ENCODE measurements at places on chromosomes 3 and 15.

DNA sequence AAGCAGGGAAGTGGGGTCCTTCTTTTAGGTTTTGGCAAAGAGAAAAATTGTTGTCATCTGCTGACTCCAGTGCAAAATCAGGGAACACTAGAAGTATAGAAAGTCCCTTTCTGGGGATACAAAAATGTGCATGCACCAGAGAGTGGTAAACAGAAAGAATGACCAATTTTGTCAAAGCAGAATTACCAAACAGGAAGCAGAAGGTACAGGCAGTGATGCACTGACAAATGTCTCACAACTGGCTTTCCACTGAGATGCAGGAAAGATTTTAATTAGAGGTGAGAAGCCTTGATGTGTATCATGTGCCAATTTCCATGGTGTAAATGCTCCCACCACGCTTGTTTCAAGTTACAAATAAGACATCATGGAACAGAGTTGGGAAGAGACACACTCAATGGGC lies 66.0 kb downstream of the TRIM69 start:
- DNase-seq = no peak

DNA sequence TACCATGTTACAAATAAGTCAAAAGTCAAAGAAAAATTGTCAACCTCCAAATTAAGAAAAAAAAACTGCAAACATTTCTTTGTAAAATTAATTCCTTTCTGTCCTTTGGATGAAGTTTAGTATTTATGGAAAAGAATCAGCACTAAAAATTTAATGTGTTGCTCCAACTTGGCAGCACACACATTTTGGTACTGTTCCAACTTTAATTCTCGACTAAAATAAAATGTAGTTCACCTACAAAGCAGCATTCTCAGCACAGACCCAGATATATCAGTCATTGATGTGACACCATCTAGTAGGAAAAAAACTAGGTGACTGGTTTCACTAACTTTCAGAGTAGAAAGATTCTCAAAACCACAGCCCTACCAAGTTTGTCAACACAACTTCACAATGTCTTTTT lies 131.7 kb upstream of the ROBO2 start:
- DNase-seq = no peak

DNA sequence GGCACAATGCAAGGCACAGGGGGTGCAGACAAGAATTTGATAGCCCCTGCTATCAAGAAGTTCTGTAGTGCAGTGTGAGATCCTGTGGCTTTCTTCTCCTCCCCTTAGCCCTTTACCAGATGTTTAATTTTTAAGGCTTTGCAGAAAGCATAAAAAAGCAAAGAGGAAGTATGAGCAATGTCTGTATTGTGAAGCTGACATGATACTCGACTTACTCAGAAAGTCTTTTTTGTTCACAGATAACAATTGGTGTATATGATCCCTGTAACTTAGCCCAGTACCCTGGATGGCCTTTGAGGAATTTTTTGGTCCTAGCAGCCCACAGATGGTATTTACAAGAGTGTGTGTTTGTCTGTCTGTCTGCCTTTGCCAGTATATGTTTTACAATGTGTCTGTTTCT lies 58.9 kb downstream of the ATG7 start:
- no peak for DNase-seq

- no peak for DNase-seq
Observed at GRCh38 chr15:58241872-58242271, 103.7 kb downstream of the AQP9 start.

DNA sequence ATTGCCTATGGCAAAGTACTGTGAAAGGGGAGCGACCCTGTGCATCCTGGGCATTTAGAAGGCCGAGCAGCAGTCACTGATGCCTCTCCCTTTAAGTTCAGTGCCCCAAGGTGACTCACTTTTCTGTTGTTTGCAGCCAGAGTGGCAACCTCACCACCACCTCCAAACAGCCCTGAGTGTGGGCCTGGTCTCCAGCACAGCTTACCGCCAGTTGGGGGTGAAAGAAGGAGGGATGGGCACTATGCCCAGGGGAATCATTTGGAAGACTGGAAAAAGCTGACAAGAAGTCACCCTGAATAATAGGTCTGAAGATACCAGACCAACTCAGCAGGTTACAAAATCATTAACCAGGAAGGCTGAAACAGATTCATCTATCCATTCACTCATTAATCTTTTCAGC lies 571.8 kb downstream of the EPHB1 start:
- DNase-seq = no peak

DNA sequence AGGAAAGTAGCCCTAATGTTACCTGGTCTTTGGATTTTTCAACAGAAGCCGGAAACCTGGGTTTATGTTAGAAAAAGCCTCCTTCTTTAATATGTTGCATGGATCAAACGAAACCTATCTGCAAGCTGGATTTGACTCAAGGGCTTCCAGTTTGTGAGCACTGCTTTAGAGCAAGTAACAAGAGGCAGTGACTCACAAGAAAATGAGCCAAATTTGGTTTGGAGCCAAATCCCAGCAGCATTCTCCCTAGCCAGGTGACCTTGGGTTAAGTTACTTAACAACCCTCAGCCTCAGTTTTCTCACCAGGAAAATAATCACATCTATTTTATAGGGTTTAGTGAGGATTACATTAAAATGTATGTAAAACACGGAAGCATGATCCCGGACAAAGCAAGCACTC lies 215.2 kb upstream of the PRICKLE2 start:
- DNase-seq = peak; percentile 82

DNA sequence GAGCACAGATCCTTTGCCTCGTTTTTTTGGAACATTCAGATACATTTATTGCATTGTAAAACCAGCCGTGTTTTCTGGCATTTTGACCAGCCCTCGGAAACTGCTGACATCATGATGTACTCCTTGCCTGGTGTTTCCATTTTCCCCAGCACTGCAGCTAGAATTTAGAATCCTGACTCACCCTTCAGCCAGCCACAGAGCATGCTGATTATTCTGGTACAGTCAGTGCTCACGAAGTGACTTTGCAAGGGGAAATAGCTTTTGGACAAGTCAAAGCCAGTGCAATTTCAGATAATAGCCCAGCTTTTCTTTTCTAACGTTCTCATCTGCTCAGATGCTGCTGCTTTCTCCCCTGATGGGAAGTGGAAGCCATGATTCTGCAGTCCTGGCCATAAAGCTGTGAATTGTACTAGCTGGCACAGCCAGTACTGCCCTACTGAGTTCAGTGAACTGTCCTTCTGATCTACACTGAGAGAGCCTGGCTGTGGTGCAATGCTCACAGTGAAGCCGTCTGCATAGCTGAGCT lies 12.1 kb upstream of the CNBP start:
- DNase-seq = peak; percentile 96

DNA sequence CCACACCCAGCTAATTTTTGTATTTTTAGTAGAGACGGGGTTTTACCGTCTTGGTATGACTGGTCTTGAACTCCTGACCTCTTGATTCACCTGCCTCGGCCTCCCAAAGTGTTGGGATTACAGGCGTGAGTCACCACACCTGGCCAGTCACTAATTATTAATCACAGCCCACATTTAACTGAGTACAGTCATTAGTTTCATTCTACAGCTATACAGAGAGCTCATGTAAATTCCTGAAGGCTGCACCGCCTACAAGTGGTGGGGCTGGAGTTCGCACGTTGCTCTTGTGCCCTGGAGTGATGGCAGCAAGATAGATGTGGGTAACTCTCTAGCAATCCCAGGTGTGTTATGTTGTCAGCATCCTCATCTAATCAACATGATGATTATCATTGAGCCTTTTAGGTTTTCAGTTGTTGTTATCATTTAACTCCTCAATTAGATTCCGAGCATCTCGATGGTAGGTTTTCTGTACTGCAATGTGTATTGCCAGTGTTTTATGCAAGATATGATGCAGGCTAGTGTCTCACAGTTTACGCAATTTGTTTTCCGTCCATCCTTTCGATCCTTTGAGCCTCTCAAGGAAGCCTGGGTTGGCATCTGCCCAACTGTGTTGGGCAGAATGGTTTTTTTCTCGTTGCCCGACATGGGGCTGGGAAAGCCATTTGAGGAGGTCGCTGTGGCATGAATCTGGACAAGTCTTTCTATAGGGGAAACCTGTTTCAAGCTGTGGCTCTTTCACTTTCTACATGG lies 216.3 kb downstream of the LPP start:
- DNase-seq = no peak

- DNase-seq = no peak
Observed at GRCh38 chr3:6785726-6786125, 75.2 kb upstream of the GRM7 start.

DNA sequence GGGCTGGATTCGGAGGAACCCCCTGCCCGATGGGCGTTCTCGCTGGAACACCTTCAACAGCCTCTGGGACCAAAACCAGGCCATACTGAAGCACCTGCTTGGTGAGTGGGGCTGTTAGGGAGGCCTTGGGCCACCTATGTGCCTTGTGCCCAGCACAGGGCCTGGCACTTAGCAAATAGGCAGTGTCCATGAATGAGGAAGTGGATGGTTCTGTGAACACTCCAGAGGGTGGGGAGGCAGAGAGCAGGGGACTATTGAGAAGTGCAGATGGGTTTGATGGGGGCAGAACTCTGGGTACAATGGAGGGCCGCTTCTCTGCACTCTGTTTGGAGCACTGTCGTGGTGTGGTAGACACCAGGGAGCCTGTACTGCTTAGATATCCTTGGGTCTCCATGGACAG lies 1.5 kb downstream of the ECE2 start:
- DNase-seq = no peak

DNA sequence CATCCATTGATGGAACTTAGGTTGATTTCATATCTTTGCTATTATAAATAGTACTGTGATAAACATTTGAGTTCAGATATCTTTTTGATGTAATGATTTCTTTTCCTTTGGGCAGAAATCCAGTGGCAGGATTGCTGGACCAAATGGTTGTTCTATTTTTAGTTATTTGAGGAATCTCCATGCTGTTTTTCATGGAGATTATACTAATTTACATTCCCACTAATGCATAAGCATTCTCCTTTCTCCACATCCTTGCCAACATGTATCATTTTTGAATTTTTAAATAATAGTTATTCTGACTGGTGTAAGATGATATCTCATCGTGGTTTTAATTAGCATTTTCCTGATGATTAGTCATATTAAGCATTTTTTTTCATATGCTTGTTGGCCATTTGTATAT lies 144.0 kb upstream of the SUCLG2 start:
- DNase-seq = no peak

- DNase-seq = no peak
Observed at GRCh38 chr3:100523050-100523760, 30.8 kb downstream of the TMEM45A start.

DNA sequence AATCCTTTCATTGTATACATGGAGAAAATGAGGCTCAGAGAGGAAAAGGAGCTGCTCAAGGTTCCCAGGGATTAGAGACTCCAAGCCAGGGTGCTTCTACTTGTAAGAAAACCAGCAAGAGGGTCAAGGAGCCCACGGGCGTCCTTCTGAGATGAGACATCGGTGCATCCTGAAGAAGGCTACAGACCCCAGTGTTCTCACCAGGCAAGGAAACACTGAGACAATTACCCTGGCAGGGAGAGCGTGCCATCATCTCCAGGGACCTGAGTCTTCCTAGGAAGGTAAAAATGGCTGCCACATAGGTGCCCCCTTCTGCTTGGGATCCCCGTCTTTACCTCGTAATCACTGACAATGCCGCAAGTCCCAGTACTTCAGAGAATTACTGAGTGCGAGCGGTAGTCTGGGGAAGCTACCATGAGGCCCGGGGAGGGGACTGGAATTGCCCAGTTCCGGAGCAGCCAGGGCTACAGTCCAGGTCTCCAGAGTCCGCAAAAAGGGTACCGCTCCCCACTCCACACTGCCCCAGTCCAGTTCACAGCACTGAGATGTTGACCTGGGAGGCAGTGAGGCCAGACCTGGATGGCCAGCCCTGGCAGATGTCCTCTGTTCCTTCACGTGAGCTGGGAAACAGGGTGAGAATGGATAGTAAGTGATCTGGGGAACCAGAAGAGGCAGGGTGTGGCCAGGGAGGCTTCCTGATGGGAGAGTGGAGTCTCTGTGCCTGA lies 164.7 kb upstream of the SMAD3 start:
- no peak for DNase-seq

GRCh38 chr3:189516039-189516438 lies 115.2 kb upstream of the TP63 start:
- DNase-seq = no peak

DNA sequence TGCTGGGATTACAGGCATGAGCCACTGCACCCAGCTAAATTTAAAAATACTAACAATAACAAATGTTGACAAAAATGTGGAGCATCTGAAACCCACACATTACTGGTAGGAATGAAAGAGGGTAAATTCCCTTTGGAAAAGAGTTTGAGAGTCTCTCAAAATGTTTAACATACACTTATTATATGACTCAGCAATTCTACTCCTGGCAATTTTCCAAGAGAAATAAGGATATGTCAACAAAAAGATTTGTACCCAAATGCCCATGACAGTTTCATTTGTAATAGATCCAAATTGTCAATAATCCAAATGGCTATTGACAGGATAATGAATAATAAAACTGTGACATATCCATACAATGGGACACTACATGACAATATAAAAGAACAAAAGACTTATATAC lies 9.0 kb downstream of the HCLS1 start:
- no peak for DNase-seq

DNA sequence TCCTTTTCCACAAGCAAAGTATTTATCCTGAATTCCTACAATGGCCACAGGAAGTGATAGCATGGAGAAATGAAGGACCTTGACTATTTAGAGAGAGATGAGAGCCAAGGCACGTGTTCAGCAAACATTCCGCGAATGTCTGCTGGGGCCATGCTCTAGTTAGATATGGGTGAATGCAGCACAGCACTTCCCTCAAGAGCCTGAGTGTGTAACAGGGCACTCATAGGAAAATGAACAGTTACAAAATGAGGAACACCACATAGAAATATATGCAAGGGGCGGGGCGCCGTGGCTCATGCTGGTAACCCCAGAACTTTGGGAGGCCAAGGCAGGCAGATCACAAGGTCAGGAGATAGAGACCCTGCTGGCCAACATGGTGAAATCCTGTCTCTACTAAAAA lies 406.9 kb downstream of the NR2F2 start:
- DNase-seq = no peak

GRCh38 chr15:98443526-98443925 lies 204.8 kb upstream of the IGF1R start:
- DNase-seq = no peak

- no peak for DNase-seq
Observed at GRCh38 chr3:194395778-194396538, 3.1 kb downstream of the GP5 start.

- no peak for DNase-seq
Observed at GRCh38 chr3:129384594-129385323, 43.7 kb downstream of the EFCAB12 start.

- peak; percentile 91 for DNase-seq
Observed at GRCh38 chr15:36361351-36361870, 218.0 kb upstream of the CDIN1 start.

DNA sequence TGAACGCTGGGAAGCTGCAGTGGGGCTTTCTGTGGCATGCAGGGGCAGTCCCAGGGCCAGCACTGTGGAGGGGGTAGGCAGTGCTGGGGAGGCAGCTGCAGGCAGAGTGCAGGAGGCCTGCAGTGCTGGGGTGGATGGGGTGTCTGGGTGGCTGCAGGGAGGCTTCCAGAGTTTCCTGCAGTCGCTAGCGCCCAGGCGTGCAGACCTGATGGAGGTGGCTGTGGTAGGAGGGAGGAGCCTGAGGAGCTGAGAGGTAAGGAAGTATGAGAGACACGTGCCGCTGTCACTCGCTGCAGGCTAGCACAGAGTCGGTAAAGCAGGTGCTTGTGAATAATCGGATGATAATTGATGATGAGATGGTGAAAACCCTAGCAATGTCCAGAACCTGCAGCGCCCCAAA lies 16.3 kb downstream of the SYNM start:
- no peak for DNase-seq

Data from A172 (cell line).